ENCODE measurements at places on chromosomes 5 and 9.

- no peak for DNase-seq
These were observed 24.5 kb upstream of the LTC4S start for GRCh38 chr5:179769271-179769670.

- DNase-seq, result no peak
These were observed 1379.9 kb downstream of the EFNA5 start for GRCh38 chr5:106290841-106291240.

DNA sequence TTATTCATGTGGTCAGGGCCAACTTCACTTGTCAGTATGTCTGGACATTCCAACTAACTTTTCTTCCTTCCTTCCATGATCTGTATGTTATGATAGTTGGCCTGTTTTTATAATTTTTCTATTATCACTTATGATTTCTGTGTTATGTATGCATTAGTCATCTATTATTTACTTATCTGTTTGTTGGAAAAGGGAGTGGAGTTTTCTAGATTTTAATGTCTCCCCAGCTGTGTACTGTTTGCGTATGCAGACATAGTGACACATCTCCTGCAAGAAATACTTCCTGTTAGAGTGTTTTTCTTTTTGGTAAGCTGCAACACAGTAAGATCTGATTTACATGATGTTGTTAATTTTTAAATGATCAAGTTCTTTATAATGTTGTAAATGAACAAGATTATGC lies 8.7 kb upstream of the INSYN2B start:
- no peak for DNase-seq

DNA sequence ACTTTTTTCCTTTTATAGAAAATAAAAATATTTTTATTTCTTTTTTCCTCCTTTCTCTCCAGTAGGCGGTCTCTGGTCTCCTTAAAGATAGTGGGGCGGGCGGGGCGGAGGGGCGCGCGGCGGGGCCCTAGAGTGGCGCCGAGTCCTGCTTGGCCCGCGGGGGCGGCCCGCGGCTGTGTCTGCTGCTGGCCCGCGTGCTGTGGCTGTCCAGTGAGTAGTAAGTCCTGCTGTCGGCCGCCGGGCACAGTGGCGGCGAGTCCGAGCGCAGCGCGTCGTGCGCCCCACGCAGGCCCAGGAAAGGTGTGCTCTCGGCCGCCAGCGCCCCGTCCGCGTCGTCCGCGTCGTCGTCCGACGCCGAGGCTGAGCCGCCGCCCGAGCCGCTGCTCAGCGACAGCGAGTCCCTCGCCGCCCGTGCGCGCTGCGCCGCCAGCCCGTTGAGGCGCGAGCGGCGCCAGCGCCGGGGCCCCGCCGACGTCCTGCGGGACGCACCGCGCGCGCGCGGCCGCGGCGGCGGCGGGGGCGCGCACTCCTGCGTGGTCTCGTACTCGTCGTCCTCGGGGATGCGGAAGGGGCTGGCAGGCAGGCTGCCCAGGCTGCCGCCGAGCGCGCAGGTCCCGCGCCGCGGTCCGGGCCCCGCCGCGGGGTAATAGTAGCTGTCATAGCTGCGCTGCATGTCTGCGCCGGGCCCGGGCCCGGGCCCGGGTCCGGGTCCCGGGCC lies 52.3 kb downstream of the PSD2 start:
- DNase-seq, result no peak

DNA sequence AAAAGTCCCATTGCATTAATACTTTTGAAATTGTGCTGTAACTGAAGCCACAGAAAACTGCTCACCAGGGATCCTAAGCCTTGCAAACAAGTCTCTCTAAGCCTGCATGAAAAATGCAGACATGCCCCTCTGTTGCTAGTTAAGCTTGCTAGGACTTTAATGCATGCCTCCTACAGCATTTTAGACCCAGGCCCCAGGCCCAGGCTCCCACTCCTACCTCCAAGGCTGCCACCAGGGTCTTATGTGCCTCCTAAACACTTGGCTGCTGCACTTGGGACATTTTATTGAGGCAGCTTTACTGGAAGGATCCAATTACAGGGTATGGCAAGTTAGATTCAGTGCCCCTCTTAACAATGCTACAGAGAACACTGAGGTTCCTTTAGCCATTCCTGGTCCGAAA lies 467.3 kb upstream of the CLINT1 start:
- no peak for DNase-seq

- no peak for DNase-seq
These were observed 40.0 kb downstream of the G3BP1 start for GRCh38 chr5:151811593-151812321.
